ENCODE measurements at places on chromosomes 11 and 22. TPM values are rescaled to one million over a fixed set of nuclear protein-coding genes. Genes with fewer than 3 reads are reported as not detected.

- no peak for DNase-seq
Observed at GRCh38 chr11:131154351-131154750, 216.1 kb upstream of the NTM start.

GRCh38 chr11:8679006-8679405 is 3.5 kb downstream of the TRIM66 start:
- DNase-seq = no peak

DNA sequence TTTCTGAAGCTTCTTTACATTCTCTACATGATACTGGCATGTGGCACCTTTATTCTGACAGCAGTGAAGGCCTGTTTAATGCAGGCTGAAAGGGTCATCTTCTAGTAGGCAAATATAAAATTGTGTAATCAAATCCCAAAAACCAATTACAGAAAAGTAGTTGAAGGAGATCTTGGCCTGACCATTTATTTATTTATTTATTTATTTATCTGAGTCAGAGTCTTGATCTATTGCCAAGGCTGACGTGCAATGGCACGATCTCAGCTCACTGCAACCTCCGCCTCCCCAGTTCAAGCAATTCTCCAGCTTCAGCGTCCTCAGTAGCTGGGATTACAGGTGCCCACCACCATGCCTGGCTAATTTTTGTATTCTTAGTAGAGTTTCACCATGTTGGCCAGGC is 22.7 kb upstream of the CECR2 start:
- no peak for DNase-seq

DNA sequence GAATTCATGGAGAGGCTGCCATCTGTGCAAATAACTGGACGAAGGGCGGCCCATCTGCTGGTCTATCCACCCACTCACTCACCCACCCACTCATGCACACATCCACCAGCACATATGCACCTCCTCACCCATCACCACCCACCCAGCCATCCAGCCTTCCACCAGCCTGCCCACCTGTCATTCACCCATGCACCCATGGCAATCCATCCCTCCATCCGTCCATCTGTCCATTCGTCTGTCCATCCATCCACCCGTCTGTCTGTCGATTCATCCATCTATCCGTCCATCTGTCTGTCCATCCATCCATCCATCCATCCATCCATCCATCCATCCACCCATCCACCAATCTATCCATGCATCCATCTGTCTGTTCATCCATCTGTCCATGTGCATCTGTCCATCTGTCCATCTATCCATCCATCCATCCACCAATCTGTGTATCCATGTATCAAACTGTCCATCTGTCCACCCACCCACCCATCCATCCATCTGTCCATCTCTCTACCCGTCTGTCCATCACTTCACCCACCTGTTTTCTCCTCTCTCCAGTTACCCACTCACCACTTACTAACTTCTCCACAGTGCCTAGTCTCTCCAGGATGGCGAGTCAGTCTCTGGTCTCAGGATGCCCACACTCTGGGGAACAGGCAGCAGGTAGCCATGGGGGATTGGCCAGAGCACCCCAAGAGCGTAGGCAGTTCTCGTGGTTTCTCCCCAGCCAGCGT is 8.9 kb downstream of the TRPM5 start:
- no peak for DNase-seq

DNA sequence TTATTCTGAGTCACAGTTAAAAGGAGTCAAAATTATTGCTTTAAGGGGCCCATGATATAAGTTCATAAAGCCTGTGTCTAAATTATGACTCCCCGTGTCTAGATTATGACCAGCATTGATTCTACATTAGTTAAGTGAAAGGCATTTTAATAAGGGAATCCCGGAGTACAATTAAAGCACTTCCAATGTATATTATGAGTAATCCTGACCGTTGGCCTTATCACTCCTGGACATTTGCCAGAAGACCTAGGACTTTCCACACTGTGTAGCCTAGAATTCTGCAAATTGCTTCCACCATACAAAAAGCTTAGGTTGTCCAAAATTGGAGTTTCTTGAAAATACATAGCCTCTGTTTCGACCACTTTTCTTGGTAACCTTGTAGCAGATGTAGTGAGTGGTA is 1292.6 kb downstream of the LRRC4C start:
- no peak for DNase-seq

GRCh38 chr11:121113611-121114010 is 12.6 kb downstream of the TECTA start:
- DNase-seq = no peak

GRCh38 chr11:68338051-68338780 is 25.8 kb downstream of the LRP5 start:
- DNase-seq = peak; percentile 89

DNA sequence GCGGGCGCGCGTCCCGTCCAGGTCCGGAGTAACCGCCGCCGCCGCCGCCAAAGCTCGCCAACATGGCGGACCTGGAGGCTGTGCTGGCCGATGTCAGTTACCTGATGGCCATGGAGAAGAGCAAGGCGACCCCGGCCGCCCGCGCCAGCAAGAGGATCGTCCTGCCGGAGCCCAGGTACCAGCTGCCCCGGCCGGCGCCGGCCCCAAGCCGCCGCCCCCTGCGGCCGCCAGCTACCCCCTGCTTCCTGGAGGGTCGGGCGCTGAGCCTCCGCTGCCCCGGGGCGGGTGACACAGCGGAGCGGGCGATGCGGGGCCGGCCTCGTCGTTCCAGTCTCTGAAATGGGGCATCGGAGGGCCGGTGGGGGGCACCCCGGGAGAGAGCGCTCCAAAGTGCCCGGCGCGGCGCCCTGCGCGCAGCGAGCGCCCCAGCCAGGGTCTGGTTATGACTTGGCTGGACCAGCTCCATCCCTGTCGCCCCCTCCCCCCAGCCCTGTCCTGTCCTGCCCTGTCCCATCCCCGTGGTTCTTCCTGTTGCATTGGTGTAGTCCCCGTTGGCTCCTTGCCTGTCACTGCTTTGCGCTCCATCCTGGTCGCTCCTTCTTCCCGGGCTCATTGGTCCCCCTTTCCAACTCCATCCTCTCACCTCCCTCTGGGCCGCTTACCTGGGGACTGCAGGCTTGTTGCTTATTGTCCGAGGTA is 653 bp downstream of the GRK3 start:
- peak; percentile 11 for DNase-seq

- DNase-seq = no peak
Observed at GRCh38 chr22:27385261-27385998, 416.1 kb downstream of the MN1 start.

- DNase-seq = peak; percentile 33
Observed at GRCh38 chr11:63573881-63574855, 11.0 kb upstream of the PLAAT2 start.

- DNase-seq = no peak
Observed at GRCh38 chr11:130606781-130607511, 158.5 kb downstream of the ADAMTS15 start.

DNA sequence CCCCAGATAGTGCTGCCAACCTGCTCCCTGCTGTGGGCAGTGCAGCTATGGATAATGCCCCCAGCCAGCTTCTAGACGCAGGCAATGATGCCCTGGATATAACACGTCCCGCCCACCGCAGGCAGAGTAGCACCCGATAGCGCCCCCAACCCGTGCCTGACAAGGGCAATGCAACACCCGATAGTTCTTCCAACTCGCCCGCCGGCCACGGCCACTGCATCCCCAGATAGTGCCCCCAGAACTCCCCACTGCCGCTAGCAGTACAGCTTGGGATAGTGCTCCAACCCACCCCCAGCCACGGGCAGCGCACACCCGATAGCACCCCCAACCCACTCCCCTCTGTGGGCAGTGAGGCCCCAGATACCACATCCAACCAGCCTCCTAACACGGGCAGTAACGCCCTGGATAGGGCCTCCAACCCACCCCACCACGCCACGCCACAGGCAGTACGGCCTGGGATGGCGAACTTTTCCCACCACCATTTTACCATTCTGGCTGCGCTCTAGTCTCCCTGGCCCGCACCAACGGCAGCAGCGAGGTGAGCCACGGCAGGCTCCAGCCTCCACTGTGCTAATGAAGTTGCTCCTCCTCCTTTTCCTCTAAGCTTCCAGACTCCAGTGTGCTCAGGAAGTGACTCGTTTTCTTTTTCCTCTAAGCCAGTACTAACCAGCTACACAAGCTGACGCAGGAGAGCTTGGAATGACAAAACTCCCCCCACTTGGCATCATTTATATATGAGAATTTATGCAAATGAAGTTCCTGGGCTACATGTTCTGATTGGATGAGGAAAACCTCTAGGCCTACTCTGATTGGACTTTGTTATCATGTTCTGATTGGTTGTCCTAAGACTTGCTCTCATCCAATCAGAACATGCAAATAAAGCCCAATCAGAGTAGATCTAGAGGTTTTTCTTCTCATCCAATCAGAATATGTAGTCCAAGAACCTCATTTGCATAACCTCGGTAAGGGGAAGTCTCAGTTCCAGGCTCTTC is 3.0 kb upstream of the RFPL3 start:
- peak; percentile 63 for DNase-seq

DNA sequence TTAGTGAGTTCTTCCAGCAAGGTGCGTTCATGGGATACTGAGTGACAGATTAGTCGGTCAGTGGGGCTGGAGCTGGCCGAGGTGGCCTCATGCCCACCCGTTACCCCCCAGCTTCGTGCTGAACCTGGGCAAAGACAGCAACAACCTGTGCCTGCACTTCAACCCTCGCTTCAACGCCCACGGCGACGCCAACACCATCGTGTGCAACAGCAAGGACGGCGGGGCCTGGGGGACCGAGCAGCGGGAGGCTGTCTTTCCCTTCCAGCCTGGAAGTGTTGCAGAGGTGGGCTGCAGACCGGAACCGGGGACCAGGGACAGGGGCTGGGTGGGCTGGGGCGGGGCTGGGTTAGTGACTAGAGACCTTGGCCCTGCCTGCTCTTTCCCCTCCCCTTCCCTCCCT is 2.9 kb downstream of the LGALS1 start:
- no peak for DNase-seq

DNA sequence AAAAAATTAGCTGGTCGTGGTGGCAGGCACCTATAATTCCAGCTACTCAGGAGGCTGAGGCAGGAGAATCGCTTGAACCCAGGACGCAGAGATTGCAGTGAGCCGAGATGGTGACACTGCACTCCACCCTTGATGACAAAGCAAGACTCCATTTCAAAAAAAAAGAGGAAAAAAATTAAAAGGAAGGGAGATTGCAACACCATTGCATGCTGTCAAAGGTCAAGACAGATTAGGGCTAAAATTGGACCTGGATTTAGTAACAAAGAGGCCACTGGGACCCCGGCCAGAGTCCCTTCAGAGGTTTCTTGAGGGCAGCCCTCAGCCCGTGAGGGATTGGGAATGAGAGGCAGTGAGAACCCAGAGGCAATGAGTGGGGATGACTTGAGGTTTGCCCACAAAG is 8.2 kb upstream of the MAFF start:
- DNase-seq = no peak

- peak; percentile 43 for DNase-seq
Observed at GRCh38 chr11:95339086-95339901, 108.3 kb upstream of the SESN3 start.

DNA sequence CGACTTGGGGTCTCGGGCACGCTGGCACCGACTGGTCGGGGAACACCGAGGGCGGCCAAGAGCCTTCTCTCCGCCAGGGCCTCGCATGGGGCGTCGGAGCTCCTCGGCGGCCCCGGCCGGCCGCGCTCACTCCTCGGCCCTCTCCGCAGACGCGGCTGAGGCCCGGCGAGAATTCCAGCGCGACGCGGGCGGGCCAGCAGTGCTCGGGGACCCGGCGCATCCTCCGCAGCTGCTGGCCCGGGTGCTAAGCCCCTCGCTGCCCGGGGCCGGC is 5.6 kb downstream of the TBX1 start:
- no peak for DNase-seq

DNA sequence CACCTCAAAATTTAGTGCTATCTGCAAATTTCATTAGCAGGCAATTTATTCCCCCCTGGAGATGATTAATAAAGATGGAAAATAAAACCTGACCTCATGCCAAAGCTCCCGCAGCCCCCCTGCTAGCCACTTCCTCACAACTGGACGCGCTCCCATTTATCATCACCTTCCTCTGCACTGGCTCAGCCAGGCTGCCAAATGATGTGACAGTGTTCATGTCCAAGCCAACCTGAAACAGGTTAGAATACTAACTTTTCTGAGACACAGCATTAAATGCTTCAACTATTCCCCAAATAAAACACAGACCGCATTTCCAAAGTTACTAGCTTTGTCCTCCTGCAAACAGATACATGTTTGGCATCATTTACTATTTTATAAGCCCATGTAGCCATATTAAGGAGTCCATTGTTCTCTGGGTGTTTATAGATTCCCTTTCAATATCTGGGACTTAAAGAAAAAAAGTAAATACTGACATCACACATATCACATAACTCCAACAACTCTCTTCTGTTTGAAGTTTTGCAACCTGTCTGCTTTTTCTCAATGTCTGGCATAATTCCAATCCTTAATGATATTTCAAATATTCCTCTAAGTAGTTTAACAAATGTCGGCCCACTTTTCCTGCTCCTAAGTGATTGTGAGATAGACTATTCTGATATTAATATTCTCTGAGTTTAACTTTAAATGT is 829.7 kb upstream of the FAT3 start:
- peak; percentile 43 for DNase-seq

DNA sequence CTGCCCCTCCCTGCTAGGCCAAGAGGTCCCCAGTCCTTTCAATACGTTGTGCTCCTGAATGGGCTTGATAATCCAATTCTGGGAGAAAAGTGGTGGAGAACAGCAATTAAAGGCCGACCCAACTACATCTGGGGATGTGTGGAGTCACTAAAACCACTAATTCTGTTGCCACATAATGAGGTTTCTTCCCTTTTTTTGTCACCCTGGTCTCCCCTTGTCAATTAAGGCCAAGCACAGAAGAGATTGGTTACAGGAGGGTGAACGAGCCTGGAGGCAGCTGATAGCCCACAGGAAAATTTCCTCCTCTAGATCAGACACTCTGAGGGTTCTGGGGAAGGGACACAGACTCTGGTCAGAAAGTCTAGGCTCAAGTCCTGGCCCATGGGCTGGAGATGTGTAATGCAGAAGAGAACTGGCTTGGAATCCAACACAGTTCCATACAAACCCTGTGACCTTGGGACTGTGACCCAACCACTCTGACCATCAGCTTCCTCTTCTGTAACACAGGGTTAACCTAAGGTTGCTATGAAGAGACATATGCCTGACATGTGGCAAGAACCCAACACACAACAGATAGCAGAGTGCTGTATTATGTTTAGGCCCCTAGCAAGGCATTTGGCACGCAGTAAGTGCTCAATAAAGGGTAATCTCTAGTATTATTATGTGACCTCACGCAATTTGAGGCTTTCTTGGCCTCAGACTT is 146.4 kb downstream of the CHST1 start:
- no peak for DNase-seq

The ZP1 gene
- not detected for total RNA-seq

The TMEM191C gene
- 1.3 TPM for total RNA-seq

The OR51B5 gene
- total RNA-seq = not detected

The ATF4 gene
- 516 TPM for total RNA-seq

The NCAM1 gene
- total RNA-seq = under 0.01 TPM

The SOX6 gene
- 2.7 TPM for total RNA-seq

The TMA7B gene
- not detected for total RNA-seq

The SUSD2 gene
- under 0.01 TPM for total RNA-seq

The BCR gene
- total RNA-seq = 118 TPM

The OR10D3 gene
- total RNA-seq = not detected

The SEZ6L gene
- not detected for total RNA-seq

The CD6 gene
- total RNA-seq = not detected

The TRPM5 gene
- not detected for total RNA-seq

The MMP10 gene
- total RNA-seq = 4.2 TPM

The RAB38 gene
- total RNA-seq = 192 TPM

The SLC1A2 gene
- under 0.01 TPM for total RNA-seq

The SLC5A1 gene
- 0.26 TPM for total RNA-seq
